ENCODE measurements at places on chromosomes 2 and 18.

- DNase-seq = no peak
Measured at GRCh38 chr2:218889937-218890336, 9.3 kb downstream of the WNT10A start.

- DNase-seq = no peak
Measured at GRCh38 chr2:231117922-231118613, 6.8 kb downstream of the HTR2B start.

GRCh38 chr18:11880586-11881304 lies 27.4 kb downstream of the MPPE1 start:
- DNase-seq = no peak

- DNase-seq = peak; percentile 95
Measured at GRCh38 chr2:42835577-42836371, 43.4 kb upstream of the HAAO start.

DNA sequence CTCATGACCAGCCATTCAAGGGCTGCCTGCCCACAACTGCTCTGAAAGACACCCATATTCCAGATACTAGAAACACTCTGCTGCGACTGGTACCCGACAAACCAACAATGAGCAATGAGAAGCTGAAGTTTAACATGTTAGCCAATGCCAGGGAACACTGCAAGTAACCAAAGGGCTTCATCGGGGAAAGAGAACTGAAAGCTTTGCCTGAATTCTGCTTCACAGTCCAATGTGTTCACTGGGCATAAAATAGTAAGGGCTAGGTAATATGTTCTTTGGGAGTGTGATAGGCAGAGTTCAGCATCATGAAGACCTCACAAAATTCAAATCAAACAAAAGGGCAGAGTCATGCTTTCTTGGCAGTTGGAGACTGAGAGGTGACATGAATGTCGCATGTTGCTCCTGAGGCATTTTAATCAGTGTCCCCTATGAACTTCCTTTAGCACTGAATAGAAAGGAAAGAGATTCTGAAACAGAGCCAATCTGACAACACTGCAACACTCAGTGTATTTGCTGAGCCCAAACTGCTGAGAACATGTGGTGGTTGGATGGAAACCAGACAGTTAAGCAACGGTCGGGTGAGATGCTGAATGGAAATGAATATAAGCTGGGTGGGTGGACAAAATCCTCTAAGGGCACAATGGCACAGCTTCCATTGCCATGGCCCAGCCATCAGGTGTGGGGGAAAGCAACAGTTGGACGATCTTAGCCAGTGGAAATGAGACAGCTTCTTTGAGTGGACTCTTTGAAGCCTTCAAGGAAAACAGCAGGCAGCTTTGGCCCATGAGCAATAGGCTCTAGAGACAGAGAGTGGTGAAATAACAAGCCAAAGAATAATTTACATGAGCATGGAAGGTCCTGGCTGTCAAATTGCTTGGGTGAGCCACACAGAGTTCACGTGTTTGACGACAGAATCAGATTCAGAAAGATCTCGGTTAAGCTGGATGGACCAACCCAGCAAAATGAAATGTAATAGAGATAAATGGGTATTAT lies 277.5 kb downstream of the AFF3 start:
- DNase-seq = no peak

DNA sequence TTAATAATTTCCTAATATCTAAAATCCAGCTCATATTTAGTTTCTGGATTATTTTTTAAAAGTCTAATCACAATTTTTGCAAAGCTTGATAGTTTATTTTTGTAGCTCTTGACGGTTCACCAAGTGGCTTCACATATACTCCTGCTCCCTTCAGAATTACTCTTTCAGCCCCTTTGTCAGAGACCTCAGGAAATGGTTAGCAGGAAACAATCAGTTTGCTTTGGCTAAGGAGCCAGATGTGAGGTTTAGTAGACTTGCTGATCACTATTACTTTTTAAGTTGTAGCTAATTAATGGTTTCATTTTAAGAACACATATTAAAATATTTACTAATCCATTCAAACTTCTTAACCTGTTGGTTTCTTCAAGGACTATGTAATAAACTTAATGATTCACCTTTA lies 2.3 kb downstream of the RBBP8 start:
- no peak for DNase-seq

- peak; percentile 85 for DNase-seq
Measured at GRCh38 chr2:42974721-42975717, 182.6 kb upstream of the HAAO start.

GRCh38 chr18:39365836-39366485 lies 1800.4 kb upstream of the CELF4 start:
- no peak for DNase-seq

- DNase-seq = peak; percentile 88
Measured at GRCh38 chr2:23412556-23413155, 27.7 kb downstream of the KLHL29 start.

- no peak for DNase-seq
Measured at GRCh38 chr2:98808546-98808945, 77.6 kb upstream of the MGAT4A start.

GRCh38 chr2:201680743-201681142 lies 17.7 kb downstream of the MPP4 start:
- DNase-seq = no peak

DNA sequence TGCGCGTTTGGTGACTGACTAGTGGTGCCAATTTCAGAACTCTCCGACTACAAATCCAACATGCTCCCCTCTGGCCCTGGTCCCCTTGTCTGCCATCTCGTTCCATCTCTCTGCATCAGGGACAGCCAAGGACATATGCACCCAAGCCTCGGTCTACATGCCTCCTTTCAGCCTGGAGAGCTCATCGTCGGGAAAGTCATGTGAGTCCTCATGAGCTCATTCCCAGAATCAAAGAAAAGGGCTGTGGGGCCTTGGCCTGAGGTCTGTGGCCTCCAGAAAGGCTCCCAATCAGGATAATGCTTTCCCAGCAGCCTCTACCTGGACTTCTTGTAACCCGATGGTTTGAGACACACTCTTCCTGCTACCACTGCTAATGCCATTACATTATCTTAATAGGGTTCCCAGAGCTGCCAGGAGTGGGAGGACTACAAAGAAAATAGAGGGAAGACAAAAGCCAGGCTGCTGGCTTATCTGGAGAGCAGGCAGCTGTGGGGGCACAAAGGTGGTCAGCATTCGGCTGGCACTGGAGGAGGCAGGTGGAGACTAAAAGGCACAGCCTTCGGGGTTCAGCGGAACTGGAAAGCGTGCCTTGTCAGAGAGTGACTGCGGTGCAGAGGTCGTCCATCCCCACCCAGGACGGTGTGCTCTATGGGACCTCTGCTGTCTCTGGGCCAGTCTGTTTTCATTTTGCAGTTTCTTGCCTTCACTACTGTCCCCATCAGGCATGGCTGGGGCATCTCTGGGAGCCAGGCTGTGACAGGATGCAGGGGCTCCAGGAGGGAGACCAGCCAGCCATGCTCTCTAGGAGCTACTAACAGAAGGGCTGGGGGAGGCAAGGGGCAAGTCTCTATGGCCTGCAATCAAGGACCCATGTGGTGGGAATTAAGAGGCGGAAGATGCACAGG lies 104.4 kb upstream of the SMAD2 start:
- no peak for DNase-seq

DNA sequence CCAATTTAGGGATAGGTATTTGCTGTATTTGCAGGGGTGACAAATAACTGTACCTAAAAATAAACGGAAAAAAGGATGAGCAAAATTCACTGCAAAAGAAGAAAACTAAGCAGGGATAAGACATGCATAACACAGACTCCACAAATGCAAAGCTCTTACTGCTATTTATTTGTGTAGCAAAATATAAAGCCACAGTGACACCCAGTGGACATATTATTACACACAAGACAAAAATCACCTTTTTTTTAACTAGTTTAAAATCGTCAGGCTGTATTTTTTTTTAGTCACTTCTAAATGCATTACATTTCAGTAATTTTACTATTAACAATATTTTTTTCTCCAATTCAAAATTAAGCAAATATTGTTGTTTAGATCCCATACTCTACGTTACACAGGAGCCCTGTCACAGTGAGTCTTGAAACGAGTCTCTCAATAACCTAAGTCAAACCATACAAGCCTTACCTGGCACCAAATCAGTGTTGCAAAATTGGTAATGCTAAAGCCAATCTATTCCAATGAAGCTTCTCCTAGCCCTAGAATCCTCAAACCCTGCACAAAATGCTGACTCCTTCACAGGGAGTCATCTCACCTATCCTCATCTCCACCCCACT lies 23.7 kb downstream of the METTL4 start:
- DNase-seq = peak; percentile 15

DNA sequence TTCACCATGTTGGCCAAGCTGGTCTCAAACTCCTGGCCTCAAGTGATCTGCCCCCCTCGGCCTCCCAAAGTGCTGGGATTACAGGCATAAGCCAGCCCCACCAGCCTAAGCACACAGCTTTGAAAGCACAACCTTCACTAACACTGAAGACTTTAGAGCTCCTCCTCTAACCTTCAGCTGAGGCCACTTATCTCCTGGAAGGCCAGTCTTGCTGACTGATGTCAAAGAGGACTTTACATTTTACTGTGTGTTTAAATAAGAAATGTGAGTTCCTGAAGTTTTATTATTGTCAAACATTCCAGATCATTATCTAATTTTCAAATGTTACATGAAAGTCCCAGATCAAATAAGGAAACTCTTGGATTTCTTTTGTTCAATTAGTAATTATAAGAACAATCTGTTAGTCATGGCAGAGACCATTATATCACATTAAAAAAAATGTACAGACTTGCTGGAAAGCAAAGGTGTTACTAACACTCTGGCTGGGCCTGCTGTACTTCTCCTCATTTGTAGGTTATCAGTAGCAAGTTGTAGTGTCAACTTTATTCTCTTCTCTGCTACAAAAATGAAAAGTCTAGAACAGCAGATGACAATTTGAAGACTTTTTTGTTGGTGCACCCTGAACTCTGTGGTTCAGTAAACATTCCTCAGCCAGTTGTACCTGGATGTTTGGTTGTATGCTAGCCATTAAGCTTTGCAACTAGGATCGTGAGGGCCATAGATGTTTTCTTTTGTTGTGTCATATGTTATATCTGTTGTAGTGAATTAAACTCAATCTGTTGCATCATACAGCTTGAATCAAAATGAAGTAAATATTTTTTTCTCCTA lies 80.0 kb downstream of the AOX1 start:
- no peak for DNase-seq

GRCh38 chr2:172342611-172343010 lies 84.8 kb upstream of the ITGA6 start:
- no peak for DNase-seq

GRCh38 chr2:218983263-218983933 lies 1.6 kb downstream of the FEV start:
- no peak for DNase-seq

DNA sequence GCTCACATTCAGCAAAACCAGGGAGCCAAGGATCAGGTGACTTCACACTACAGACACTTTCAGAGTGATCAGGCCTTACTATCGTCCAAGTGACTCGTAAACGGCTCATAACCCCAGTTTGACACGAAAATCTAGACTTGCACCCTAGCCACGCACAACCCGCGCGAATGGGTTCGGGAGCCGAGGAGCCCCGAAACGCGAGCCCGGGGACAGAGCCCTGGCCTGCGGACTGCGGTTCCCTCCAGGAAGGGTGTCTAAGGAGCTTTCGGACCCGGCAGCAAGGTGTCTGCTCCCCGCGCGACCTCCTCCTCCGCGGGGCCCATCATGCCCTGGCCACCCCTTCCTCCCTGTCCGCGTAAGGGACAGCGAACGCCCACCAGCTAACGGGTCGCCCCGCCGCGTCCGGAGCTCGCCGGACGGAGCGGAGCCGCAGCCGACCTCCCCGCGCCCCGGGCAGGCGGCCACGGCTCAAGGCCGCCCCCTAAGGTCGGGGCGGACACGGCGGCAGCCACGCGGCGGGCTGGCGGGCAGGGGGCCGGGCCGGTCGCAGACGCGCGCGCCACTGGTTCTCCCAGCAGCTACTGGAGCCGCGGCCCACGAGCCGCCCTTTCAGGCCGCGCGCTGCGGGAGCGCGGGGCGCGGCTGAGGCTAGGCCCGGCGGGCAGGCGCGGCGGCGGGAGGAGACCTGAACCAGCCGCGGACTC lies 575 bp downstream of the ATL2 start:
- peak; percentile 34 for DNase-seq

DNA sequence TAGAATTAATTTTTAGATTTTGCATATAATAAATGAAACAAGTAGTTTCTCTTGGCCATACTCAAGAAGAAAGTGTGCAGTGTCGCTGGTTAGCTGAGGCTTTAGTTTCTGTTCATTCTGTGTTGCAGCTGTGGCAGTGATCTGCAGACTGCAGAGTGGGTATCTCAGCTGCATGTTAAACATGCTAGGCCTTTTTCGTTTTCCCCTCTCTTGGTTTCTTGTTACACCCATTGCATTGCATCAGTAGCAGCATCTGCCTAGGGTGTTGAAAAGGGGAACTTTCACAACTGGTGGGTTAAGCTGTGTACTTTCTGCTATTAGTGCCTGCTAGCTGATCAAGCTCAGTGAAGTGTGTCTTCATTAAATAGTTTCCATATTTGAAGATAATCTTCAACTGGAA lies 51.3 kb downstream of the ACSL3 start:
- no peak for DNase-seq

- no peak for DNase-seq
Measured at GRCh38 chr2:230797515-230798495, 66.9 kb upstream of the ITM2C start.

DNA sequence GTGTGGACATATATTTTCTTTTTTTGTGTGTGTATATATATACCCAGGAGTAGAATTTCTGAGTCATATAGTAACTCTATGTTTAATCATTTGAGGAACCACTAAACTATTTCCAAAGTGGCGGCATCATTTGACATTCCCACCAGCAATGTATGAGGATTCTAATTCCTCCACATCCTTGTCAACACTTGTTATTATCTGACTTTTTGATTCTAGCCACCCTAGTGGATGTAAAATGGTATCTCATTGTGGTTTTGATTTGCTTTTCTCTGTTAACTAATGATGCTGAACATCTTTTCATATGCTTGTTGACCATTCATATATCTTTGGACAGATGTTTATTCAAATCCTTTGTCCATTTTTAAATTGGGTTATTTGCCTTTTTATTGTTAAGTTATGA lies 120.3 kb downstream of the TGFA start:
- no peak for DNase-seq

- DNase-seq = no peak
Measured at GRCh38 chr18:8562070-8562469, 47.2 kb upstream of the RAB12 start.

Measured in HS-27A (cell line).